ENCODE measurements at places on chromosomes 13 and 19. TPM values are rescaled to one million over a fixed set of nuclear protein-coding genes. Genes with fewer than 3 reads are reported as not detected.

ACP5 gene
- total RNA-seq: 9.5 TPM

SOX1 gene
- total RNA-seq: not detected

SMARCA4 gene
- total RNA-seq: 165 TPM

KCNJ14 gene
- total RNA-seq: 2.4 TPM

KANK2 gene
- 3.0 TPM for total RNA-seq

SIGLEC12 gene
- 0.98 TPM for total RNA-seq

LRP3 gene
- 0.23 TPM for total RNA-seq

DNA sequence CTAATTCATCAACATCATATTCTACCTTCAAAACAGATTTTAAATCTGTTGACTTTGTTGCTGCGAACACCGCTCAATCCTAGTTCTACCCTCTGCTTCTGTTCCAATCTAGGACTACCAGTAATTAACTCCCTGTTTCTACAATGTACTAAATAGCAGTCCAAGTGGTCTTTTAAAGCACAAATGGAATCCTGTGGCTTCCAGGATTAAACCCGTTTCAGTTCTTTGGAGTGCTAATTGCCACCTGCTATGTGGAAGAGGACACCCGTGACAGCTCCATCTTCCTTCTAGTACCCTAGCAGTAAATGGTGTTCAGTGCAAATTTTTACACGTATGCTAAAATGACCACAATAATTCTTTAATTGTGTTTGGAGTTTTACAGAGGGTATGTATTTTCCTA lies 232.1 kb downstream of the TDRD3 start:
- peak; percentile 14 for DNase-seq
- no peaks in the 10 kb centered on the region for H3K4me1 ChIP-seq
- no peak overlapping the region for H3K27ac ChIP-seq

DNA sequence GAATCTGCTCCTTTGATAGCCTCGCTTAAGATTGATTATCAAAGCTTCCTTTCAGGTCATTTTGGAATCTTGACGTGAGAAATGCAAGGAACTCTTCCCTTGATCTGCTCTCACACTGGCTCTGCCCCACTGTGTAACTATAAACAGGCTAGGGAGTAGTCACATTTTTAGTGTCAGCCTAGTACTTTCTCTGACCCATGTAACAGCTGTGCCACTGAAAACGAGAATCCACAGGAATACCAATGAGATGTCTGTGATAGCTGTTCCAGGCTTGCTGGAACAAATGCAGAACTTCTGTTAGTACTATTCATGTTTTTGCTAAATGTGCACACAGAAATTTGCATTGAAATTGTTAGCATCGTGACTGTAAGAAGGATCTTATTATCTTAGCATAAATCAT lies 221.3 kb downstream of the MYO16 start:
- no peak for DNase-seq
- no peak overlapping the region for H3K4me3 ChIP-seq
- no peak overlapping the region for H3K27ac ChIP-seq
- H3K36me3 ChIP-seq: no peaks in the 10 kb centered on the region
- H3K4me1 ChIP-seq: no peaks in the 10 kb centered on the region
- peaks cover 2% of the 10 kb centered on the region for H3K27me3 ChIP-seq

DNA sequence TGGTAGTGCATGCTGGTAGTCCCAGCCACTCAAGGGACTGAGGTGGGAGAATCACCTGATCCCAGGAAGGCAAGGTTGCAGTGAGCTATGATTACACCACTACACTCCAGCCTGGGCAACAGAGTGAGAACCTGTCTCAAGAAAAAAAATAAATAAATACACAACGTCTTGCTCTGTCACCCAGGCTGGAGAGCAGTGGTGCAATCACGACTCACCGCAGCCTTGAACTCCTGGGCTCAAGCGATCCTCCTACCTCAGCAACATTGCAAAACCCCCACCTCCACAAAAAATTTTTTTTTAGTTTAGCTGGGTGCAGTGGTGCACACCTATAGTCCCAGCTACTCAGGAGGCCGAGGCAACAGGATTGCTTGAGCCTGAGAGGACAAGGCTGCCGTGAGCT lies 8.8 kb downstream of the TPM4 start:
- H3K4me1 ChIP-seq: peaks cover 68% of the 10 kb centered on the region
- H3K36me3 ChIP-seq: peaks cover 89% of the 10 kb centered on the region

GRCh38 chr13:26949701-26950502 lies 189.3 kb upstream of the GPR12 start:
- DNase-seq: no peak
- no peaks in the 10 kb centered on the region for H3K4me1 ChIP-seq
- H3K36me3 ChIP-seq: no peaks in the 10 kb centered on the region
- H3K27me3 ChIP-seq: peaks cover 4% of the 10 kb centered on the region
- no peak overlapping the region for H3K27ac ChIP-seq
- H3K4me3 ChIP-seq: no peak overlapping the region

GRCh38 chr13:112764028-112764427 lies 74.2 kb downstream of the ATP11A start:
- no peaks in the 10 kb centered on the region for H3K36me3 ChIP-seq
- no peaks in the 10 kb centered on the region for H3K27me3 ChIP-seq
- no peak overlapping the region for H3K27ac ChIP-seq

DNA sequence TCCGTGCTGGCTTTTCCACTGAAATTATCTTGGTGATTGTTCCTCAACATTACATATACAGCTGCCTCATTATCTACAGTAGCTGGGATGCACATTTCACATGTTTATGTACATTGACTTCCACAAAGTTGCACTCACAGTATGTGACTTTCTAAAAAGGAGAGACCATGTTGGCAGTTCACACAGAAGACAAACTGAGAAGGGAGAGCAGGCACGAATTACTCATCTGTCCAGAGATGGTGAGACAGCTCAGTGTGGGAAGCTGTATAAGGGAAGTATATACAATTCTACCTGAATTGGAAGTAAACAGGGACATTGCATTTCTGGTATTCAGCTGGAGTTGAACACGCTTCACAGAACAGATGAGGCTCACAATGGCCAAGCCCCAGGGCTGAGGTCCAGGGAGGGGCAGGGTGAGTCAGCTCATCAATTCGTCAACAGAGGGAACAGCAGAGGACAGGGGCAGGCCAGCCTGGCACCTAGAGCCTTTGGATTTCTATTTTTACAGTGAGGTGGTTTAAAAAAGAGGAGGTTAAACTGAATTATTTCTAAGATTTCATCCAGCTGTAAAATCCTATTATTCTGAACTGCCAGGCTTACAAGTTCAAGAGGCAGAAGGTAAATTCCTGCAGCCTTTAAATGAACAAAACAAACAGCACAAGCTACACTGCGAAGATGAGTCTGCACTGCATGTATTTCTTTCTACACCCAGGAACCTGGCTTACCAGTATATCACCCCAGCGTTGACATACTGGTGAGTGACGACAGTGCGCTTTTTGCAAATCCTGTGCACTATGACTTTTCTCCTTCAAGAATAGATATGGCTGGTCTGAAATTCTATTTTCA lies 9.8 kb downstream of the PARP4 start:
- H3K27me3 ChIP-seq: no peaks in the 10 kb centered on the region
- H3K4me1 ChIP-seq: peaks cover 8% of the 10 kb centered on the region
- no peak overlapping the region for H3K27ac ChIP-seq
- H3K36me3 ChIP-seq: peaks cover 31% of the 10 kb centered on the region
- DNase-seq: no peak

DNA sequence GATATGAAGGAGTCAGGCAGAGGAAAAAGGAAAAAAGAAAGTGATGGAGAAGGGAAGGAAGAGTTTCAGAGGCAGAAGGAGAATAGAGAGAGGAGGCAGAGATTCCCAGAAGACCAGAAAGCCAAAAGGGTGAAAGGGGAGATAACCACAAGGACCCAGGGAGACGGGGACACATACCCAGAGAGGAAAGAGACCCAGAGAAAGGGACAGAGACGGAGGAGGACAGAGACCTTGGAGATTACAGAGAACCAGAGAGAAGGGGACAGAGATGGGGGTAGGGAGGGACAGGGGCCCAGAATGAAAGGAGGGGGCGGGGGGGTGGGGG lies 1.4 kb downstream of the PTH2 start:
- DNase-seq: no peak
- H3K27ac ChIP-seq: no peak overlapping the region
- peaks cover 43% of the 10 kb centered on the region for H3K4me1 ChIP-seq
- H3K27me3 ChIP-seq: peaks cover 85% of the 10 kb centered on the region
- H3K4me3 ChIP-seq: peak overlapping the region; percentile 62
- no peaks in the 10 kb centered on the region for H3K36me3 ChIP-seq

DNA sequence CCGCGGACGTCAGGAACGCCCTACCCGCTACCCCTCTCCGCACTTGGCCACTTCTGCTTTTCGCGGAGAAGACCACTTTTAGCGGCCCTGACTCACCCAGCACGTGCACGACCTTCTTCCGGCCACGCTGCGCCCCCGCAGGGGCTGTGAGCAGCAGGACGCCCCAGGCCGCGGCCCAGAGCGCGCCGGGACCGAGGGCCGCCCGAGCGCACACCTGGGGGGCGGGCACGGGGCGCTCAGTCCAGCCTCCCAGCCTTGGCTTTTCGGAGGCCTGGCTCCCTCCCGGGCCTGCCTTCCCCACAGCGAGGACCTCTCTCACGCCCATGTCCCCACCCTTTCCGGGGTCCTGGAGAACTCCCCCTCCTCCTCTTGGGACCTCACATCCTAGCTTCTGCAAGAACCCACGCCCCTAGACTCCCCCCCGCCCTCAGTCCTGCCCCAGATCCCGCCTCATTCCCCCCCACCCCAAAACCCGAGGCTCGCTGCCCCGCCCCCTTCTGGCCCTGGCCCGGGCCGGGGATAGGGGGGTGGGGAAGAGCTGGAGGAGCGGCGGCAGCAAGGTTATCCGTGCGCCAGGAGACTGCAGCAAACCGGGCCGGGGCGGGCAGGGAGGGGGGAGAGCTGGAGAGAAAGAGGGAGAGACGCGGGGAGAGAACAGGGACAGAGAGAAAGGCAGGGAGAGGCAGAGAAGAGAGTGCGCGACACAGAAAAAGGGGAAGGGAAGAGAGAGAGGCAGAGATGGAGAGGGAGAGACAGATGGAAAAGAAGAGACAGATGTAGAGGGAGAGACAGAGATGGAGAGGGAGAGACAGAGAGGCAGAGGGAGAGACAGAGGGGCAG lies 11.5 kb downstream of the TM6SF2 start:
- no peaks in the 10 kb centered on the region for H3K4me1 ChIP-seq
- no peak for DNase-seq
- peaks cover 1% of the 10 kb centered on the region for H3K36me3 ChIP-seq
- H3K4me3 ChIP-seq: no peak overlapping the region
- H3K27ac ChIP-seq: no peak overlapping the region

GRCh38 chr19:1699998-1700732 lies 47.8 kb upstream of the TCF3 start:
- H3K27ac ChIP-seq: no peak overlapping the region
- H3K4me3 ChIP-seq: no peak overlapping the region
- H3K4me1 ChIP-seq: peaks cover 4% of the 10 kb centered on the region
- H3K27me3 ChIP-seq: peaks cover 18% of the 10 kb centered on the region
- no peaks in the 10 kb centered on the region for H3K36me3 ChIP-seq

- no peak overlapping the region for H3K27ac ChIP-seq
- peak overlapping the region; percentile 69 for H3K4me3 ChIP-seq
- DNase-seq: peak; percentile 86
- H3K4me1 ChIP-seq: peaks cover 9% of the 10 kb centered on the region
- H3K27me3 ChIP-seq: peaks cover 14% of the 10 kb centered on the region
Measured at GRCh38 chr19:50147462-50148423, 15.3 kb downstream of the IZUMO2 start.

DNA sequence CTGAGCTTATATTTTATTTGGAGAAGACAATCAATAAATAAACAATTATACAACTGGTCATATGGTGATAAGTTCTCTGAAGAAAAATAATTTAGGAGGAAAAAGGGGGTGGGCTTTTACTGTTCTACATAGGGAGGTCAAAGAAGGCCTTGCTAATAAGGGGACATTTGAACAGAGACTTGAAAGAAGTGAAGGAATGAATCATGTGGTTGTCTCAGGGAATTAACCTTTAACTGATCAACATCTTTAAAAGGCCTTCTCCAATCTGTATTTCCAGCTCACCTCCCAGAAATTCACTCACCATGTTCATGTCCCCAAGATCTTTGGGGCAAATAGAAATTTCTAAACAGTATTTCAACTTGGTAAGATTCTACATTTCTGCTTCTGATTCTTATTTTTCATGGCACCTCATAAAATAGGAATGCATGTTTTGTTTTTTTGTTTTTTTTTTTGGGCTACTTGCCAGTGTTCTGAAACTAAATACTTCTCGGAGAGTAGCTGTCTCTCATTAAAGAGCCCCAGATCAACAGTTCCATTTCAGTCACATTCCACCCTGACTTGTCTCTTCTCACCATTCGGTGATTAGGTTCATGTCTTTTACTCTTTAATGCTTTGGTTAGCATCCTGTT lies 19.2 kb upstream of the LPAR6 start:
- DNase-seq: no peak
- peak overlapping the region; percentile 2 for H3K4me3 ChIP-seq
- no peaks in the 10 kb centered on the region for H3K27me3 ChIP-seq
- H3K36me3 ChIP-seq: peaks cover 22% of the 10 kb centered on the region
- H3K27ac ChIP-seq: no peak overlapping the region

- H3K4me3 ChIP-seq: no peak overlapping the region
- H3K4me1 ChIP-seq: peaks cover 4% of the 10 kb centered on the region
- H3K27ac ChIP-seq: no peak overlapping the region
- no peak for DNase-seq
Measured at GRCh38 chr13:94464771-94465170, 14.7 kb downstream of the DCT start.

DNA sequence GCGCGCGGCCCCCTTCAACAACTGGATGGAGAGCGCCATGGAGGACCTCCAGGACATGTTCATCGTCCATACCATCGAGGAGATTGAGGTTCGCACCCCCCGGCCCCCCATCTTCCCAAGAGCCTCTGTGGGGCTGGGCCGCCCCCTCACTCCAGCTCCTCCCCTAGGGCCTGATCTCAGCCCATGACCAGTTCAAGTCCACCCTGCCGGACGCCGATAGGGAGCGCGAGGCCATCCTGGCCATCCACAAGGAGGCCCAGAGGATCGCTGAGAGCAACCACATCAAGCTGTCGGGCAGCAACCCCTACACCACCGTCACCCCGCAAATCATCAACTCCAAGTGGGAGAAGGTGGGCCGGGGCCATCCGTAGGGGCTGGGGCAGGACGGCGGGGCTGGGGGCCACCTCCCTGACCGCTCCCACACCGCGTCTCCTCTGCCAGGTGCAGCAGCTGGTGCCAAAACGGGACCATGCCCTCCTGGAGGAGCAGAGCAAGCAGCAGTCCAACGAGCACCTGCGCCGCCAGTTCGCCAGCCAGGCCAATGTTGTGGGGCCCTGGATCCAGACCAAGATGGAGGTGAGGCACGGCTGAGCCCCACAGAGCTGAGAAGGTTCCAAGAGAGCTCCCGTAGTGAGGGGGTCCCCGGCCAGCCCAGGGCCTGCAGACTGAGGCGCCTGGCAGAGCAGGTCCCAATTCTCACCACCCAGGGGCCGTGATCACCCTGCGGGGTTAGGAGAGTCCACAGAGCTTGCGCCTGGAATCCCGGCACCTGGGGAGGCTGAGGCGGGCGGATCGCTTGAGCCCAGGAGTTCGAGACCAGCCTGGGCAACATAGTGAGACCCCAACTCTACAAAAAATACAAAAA lies 20.1 kb downstream of the CAPN12 start:
- H3K27me3 ChIP-seq: no peaks in the 10 kb centered on the region
- no peak for DNase-seq
- H3K36me3 ChIP-seq: peaks cover 36% of the 10 kb centered on the region
- H3K4me1 ChIP-seq: peaks cover 7% of the 10 kb centered on the region

- no peaks in the 10 kb centered on the region for H3K36me3 ChIP-seq
- DNase-seq: peak; percentile 15
- H3K4me1 ChIP-seq: no peaks in the 10 kb centered on the region
- no peak overlapping the region for H3K4me3 ChIP-seq
- no peak overlapping the region for H3K27ac ChIP-seq
Measured at GRCh38 chr13:105984646-105985045, 550.8 kb downstream of the EFNB2 start.
